Activated T-cell treated with anti-CD3 and anti-CD28 coated beads for 1 hour (primary cell): ENCODE measurements at places on chromosomes 4 and X.

GRCh38 chrX:120446498-120446897, 22.6 kb downstream of the LAMP2 start:
- DNase-seq: no peak

DNA sequence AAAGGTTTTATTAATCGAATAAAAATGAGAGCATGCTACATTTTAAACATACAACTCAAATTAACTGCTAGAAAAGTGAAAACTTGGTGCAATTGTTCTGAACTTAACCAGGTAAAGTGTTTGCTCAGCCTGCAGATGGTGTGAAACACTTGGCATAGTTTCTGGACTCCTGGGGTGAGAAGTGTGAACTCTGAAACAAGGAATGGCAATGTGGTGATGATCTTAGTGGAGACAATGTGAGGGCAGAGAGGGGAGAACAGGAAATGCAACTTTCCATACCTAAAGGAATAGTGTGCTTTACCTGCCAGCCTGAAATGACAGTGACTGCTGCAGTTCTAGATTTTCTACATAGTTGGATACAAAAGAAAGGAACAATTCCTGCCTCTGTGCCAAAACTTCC, 57.4 kb downstream of the CCSER1 start:
- DNase-seq: no peak

DNA sequence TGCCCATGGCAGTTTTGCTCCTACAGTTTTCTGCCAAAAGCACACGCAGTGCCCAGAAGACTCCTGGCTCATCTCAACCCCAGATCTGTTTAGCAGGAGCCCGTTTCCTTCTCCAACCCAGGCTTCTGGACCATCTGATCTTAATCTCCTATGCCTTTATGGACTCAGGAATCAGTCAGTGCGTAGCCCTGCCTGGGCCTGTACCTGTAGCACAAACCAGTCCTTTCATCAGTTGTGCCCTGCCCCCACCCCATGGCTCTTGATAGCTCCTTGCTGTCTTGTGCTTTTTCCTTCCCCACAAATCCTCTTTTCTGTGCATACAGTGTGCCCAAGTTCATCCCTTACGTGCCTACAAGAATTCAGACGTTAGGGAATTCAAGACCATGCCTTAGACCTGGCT, 1.5 kb downstream of the ZNF718 start:
- no peak for DNase-seq

DNA sequence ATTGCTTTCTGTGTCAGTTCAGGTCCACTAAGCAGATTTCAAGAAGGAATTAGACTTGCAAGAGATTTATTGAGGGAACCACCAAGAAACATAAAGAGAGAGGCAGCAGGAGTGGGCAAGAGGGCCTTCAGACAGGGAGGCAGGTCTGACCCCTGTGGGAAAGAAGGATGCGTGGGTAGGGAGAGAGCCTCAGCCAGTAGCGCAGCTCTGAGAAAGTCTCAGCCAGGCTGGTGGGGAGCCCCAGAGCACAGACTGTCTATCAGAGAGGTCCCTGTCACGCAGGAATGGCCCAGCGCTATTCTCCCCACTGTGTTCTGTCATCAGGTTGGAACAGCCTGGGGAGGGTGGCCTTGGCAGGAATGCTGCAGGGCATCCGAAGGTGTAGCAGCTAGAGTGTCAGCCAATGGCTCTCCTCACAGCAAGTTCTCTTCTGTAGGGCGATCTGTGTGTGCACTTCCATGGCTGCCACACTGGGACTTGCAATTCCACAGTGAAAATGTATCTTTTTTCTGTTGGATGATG, 48.0 kb downstream of the OTC start:
- no peak for DNase-seq

GRCh38 chr4:44257461-44257860, 191.1 kb downstream of the KCTD8 start:
- DNase-seq: no peak

DNA sequence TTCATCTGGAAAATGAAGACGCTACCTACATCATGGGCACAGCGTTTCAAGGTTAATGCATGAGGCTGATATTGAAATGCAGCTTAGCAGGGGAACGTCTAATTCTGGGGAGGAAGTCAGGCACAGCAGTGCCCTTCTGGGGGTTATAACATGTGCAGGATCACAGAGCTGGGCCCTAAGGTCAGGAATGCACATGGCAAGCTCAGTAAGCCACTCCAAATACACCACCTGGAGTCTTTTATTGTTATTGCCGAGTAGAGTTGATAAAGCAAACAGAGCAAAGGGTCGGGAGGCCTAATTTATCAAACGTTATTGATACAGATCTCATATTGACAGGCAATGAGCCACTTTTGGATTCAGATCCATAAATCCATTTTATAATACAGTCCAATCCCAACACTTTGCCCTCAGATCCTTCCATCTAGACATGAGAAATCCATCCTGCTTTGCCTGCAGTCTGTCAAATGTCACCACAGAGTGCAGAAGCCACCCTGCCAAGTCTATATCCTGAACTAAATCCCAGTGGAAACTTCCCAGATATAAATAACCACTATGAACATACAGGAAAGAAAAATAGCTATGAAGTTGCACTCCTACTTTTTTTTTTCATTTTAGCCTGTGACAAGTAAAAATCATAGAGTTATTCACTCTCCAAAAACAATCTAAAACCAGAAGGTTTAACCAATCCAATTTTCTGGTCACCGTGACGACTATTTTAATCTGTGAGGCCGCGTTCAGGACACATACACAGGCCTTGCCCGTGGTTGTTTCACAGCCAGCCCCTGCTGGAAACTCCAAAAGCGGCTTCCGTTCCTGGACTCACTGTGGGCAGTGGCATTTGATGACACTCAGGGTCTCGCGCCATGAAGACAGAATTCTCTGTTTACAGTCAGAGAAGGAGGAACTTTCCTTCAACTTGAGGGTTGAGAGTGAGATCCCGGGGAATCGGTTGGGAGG, 335.4 kb downstream of the DHX15 start:
- no peak for DNase-seq

DNA sequence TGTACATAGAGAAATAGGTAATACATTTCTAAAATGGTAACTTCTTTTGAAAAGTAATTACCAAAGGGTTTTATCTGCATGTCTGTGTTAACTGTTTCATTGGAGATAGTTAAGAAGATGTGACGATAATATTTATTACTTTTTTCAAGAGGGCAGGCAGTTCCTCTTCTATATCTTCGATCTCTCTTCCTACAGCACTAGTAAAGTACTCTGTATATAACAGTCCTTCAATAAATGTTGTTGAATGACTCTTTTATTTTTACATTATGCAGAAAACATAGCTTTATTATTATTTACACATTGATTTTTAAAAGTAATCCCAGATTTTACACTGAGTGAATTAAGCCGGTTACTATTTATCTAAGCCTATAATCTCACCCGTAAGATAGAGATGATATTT, 51.8 kb downstream of the TMPRSS11E start:
- DNase-seq: no peak

GRCh38 chr4:114636192-114636935, 37.8 kb downstream of the UGT8 start:
- no peak for DNase-seq

- DNase-seq: no peak
Observed at GRCh38 chr4:141158219-141158618, 24.9 kb upstream of the RNF150 start.

GRCh38 chr4:8364141-8364540, 76.4 kb downstream of the ACOX3 start:
- no peak for DNase-seq

DNA sequence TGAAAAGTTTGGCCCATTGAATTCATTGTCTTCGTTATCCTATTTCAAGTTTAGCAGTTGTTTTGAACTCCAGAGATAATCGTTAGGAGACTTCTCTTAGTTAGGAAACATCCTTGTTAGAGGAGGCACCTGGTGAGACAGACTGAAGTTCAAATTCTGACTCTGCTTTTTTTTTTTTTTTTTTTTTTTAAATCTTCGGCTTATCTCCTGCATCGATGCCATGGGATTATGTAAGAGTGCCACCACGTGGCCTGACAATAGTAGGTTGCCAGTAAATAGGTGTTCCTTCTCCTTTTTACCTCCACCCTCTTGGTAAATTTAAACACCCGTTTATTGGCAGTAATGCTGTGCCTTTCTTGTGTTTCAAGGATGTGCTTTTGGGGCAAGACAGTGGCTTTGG, 149.3 kb downstream of the SOWAHB start:
- no peak for DNase-seq

GRCh38 chr4:170526471-170526870, 436.7 kb upstream of the AADAT start:
- DNase-seq: no peak

GRCh38 chr4:159444678-159445077, 341.8 kb downstream of the RAPGEF2 start:
- no peak for DNase-seq

- no peak for DNase-seq
Observed at GRCh38 chrX:111652719-111653118, 28.3 kb upstream of the ALG13 start.

DNA sequence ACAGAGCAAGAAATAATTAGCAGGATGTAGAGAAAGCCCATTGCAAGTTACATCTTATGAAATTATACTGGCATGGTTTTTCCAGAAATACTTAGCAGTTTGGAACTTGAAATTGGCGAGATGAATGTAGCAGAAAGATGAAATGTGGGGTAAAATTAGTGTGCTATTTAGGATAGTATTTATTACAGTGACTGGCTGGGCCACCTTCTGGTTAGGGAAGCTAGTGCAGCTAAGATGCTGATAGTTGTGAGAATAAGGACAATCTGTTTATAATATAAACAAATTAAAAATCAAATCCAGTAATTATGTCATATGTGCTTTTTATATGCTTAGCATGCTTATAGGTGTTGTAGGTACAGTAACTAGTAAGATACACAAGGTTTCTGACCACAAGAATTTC, 74.8 kb downstream of the IL15 start:
- DNase-seq: no peak

GRCh38 chr4:42732776-42733175, 75.9 kb upstream of the ATP8A1 start:
- no peak for DNase-seq

GRCh38 chr4:78592088-78592783, 40.7 kb downstream of the ANXA3 start:
- no peak for DNase-seq

DNA sequence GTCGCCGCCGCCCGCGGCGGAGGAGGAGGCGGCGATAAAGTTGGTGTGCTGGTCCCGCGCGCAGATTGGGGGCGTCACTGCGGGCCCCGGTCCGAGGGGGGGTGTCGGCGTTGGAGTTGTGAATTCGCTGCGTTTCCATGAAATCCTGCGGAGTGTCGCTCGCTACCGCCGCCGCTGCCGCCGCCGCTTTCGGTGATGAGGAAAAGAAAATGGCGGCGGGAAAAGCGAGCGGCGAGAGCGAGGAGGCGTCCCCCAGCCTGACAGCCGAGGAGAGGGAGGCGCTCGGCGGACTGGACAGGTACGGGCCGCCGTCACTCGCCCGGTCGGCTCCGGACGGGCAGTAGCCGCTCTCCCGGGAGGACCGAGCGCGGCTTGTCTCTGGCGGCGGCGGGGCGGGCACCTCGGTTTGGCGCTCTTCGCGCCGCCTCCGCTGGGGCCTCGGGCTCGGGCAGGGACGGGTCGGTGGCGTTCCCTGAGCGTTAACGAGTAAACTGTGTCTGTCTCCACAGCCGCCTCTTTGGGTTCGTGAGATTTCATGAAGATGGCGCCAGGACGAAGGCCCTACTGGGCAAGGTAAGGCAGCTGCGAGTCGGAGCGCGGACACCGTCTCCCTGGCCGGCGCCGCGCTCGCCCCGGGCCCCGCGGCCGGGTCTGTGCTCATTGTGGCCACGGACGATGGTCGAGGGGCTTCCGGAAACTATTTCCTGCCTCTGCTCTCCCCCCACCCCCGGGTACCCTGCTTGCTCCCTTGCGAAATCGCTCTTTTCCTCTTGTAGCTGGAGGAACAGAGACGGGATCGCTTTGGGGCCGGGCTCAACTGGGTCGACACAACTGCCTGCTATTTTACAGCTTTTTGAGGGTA, 658 bp downstream of the KDM6A start:
- peak; percentile 12 for DNase-seq

- no peak for DNase-seq
Observed at GRCh38 chrX:154873329-154873728, 12.8 kb upstream of the F8A1 start.

DNA sequence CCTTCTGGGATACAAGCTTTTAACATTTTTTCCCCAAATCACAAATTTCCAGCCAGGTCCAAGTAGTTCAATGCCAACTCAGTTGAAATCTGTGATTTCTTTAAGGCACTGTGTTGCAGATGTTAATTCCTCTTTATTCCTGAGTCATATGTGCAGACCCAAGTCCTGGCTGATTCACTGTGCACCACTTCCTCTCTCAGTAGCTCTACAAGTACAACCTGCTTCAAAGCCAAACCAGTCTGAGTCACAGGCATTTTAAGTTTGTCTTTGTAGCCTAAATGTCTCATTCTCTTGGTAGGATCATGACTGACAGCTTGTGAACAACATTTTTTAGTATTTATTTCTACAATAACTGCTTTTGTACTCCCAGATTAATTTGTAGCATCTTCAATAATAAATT, 165.6 kb upstream of the S100G start:
- no peak for DNase-seq

DNA sequence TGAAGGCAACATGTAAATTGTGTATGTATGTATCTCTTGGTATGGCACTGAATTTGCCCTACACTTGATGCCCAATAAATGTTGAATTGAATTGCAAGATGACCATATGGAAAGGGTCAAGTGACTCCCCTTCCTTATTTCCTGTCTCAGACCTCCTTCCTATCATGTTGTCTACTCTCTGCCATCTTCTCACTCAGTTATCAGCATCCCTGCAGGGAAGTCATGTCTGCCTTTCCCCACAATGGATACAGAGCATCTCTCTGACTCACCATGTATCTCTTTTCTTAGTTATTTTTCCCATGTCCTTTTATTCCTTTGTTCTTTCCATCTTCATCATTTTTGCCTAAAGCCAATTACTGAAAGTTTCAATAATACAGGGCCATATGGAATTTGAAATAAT, 22.5 kb downstream of the BMX start:
- DNase-seq: no peak

DNA sequence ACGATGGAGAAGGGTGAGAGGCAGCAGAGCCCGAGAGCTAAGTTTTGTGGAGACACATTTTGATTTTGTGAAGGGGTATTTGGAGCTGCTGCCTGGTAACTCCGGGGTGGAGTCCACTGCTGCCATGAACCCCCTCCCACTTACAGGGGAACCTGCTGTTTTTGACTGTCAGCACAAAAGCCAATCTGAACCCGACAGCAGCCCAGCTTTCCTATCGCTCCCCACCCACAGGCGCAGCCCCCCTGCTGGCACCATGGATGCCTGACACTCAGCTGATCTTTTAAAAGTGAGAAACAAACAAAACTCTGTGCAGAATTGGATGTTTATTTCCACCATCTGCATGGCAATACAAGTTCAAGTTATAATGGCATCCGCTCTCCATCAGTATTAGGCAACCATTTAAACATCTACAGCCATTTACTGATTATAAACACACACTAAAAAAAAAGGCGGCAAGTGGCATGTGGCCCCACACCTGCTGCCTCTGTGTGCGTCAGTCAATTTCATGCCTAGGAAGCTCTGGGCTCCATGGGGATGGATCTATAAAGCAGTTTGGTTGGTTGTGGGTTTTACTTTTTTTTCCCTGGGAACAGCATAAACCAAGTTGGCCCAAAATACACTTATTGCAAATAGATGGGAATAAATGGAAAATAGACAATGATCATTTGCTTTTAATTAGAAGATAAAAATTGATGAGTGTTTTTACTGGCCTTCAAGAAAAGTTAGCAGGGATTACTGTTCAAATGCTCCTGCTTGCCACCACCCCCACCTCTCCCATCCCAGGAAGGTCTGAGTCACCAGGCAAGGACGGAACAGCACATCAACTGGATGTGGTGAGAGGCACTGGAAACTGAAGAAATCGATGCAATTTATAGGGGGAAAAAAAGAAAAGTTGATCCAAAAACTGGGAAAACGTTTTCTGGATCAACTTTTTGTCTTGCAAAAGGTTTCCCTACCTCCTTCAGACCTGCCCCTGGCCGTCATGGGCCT, 46.0 kb downstream of the SEPSECS start:
- no peak for DNase-seq
